ENCODE measurements at places on chromosomes 5 and 9.

DNA sequence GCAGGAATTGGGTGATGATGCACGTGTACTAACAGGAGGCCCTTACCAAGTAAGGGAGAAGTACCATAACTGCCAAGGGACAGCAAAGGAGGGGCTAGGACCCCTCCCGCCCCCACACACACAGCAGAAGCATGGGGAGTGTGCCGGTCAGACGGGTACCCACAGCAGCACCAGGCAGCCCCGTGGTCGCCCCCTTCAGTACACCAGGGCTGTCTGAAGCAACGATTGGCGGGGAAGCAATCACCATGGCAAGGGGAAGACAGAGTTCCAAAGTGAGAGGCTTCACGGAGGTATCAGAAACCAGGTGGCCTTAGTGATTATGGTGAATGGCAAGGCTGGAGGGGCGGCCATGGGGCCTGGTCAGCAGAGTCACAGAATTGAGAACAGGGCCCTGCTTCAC lies 72.2 kb downstream of the CAMSAP1 start:
- no peak for DNase-seq

GRCh38 chr9:16825331-16825725 lies 45.1 kb downstream of the BNC2 start:
- no peak for DNase-seq

DNA sequence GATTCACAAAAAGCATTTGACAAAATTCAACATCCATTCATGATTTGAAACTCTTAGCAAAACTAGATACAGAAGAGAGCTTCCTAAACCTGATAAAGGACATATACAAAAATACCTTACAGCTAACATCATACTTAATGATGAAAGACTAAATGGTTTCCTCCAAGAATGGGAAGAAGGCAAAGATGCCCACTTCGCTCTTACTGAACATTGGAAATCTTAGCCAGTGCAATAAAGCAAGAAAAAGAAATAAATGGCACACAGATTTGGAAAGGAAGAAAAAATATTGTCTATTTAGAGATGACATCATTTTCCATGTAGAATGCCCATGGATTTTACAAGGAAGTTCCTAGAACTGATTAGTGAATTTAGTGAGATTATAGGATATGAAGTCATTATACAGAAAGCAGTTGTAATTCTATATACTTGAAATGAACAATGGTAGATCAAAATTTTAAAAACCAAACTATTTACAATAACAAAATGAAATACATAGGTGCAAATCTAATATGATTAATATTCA lies 64.4 kb downstream of the NAA35 start:
- DNase-seq = no peak

DNA sequence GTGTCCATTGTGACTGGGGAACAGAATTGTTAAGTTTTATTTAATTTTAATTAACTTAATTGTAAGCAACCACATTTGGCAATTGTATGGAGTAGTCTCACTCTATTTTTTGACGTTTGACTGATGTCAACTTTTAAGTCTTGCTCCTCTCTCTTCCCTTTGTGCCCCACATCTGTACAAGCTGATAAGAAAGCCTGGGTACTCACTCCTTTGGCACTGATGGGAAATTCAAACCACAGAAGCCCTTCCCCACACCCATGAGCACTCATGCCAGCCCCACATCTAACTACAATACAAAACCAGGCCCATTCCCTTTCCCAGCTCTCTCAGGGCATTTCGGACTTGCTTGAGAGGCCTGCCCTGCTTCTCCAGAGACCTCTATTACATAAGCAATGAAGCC lies 451.5 kb upstream of the KIF2A start:
- no peak for DNase-seq

- DNase-seq = no peak
Observed at GRCh38 chr5:168833936-168834335, 254.8 kb upstream of the PANK3 start.

DNA sequence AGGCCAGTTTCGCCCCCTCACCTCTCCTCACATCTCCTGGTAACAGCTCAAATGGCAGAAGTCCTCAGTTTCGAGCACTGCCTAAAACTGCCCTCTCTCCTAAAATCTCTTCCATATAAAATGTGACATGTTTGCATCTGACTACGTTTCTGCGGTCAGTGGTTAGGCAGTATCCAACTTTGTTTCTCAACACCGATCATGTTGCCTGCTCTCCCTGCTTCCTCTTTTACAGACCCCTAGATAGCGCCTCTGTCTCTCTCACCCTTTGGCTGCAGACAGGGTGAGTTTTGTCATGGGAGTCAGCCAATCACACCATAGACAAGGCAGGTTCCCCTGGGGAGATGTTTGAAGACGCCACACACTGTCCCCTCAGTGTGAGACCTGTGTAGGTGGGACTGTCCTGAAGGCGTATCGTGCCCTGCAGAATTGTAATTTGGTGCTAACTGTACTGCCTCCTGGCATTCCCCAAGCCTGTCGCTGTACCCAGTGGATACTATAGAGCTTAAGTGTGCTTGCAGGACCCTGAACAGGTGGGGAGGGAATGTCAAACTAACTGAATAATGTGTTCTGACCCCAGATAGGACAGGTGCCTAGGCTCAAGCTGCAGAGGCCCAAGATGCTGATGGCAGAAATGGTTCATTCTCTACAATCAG lies 1.1 kb downstream of the HEXB start:
- no peak for DNase-seq

DNA sequence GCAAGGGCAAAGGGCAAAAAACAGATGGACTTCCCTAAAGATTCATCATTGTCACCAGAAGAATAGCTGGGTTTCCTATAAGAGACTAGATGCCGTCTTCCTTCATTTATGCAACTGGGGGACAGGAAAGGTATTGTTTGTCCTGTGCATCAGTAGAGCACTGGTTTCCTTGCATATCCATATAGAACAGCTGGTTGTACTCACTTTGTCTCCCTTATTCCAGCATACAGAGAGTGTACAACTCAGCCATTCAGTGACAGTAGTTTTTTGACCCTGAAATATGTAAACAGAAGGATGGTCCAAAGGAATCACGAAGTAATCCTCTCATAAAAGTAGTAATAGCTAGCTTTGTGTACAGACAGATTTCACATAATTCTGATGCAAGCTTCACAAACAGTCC lies 22.5 kb upstream of the MAST4 start:
- no peak for DNase-seq

GRCh38 chr5:56026863-56027300 lies 32.1 kb upstream of the IL6ST start:
- DNase-seq = no peak

DNA sequence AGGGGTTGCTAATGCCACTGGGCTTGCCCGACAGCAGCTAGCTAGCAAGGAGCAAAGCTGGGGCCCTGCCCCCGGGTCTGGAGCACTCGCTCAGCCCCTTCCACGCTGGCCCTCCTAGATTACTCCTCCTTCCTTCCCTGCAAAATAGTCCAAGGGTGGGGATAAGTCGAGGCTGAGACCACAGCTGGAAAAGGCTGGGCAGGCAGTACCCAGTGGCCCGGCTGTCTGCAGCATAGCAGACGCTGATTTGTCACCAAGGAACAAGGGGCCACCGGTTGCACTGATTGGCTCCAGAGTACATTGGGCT lies 73.9 kb downstream of the ADAMTS2 start:
- no peak for DNase-seq

DNA sequence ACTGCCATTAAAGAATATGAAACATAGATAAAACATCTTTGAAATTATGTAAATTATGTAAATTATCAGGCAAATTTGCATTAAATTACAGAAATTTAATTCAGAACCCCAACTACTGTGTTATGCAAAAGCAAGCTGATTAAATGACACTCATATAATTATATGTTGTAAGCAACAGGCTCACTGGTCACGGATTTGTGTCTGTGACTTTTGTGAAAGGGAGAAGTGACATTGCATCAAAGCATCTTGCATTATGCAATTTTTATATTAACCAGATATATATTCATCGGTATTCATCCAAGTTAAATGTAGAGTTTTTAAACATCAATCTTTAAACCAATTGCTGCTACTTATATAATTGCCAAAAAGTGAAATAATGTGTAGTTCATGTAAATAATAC lies 13.0 kb upstream of the GLIPR2 start:
- no peak for DNase-seq

- DNase-seq = no peak
Observed at GRCh38 chr5:171139227-171139626, 169.8 kb upstream of the TLX3 start.

DNA sequence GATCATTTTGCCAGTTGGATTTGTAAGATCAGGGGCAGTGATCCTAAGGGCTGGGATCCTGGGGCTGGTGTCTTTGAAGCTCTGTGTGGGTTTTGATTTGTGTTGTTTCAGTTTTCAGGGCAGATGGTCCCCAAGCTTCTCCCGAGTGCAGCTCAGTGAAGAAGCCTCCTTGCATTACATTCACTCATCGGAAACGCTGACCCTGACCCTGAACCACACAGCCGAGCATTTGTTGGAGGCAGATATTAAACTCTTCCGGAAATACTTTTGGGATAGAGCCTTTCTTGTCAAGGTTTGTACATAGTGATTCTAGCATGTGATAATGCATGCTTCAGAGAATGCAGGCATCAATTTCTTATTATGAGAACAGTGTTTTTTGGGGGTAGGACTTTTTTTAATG lies 150.4 kb downstream of the ARHGEF28 start:
- no peak for DNase-seq

- no peak for DNase-seq
Observed at GRCh38 chr9:70589571-70590314, 175.3 kb upstream of the KLF9 start.

GRCh38 chr5:122101636-122102285 lies 23.7 kb upstream of the LOX start:
- peak; percentile 14 for DNase-seq

GRCh38 chr9:129505270-129505902 lies 115.5 kb downstream of the C9orf50 start:
- DNase-seq = no peak

GRCh38 chr9:573691-574410 lies 267.6 kb upstream of the DMRT1 start:
- DNase-seq = no peak

DNA sequence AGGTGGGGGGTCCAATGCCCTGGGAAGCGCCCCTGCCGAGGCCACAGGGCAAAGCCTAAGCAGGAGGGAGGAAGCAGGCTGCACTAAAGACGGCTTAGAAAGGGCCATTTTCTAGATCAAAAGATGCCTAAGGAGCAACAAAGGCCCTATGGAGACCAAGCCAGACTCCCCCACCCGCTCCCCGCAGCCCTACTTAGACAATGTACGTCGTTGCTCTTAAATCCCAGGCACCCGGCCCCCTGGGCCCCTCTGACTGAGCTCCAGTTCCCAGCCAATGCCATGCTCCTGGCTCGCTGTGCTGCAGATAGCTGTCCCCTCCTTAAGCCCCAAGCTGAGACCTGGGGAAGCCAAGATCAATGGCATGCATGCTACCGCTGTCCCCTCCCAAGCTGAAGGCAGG lies 10.3 kb downstream of the IPPK start:
- no peak for DNase-seq

GRCh38 chr5:102996011-102996575 lies 123.8 kb downstream of the GIN1 start:
- no peak for DNase-seq

- no peak for DNase-seq
Observed at GRCh38 chr9:132776268-132776667, 101.8 kb downstream of the AK8 start.

- no peak for DNase-seq
Observed at GRCh38 chr9:69047371-69047770, 11.8 kb downstream of the FXN start.

DNA sequence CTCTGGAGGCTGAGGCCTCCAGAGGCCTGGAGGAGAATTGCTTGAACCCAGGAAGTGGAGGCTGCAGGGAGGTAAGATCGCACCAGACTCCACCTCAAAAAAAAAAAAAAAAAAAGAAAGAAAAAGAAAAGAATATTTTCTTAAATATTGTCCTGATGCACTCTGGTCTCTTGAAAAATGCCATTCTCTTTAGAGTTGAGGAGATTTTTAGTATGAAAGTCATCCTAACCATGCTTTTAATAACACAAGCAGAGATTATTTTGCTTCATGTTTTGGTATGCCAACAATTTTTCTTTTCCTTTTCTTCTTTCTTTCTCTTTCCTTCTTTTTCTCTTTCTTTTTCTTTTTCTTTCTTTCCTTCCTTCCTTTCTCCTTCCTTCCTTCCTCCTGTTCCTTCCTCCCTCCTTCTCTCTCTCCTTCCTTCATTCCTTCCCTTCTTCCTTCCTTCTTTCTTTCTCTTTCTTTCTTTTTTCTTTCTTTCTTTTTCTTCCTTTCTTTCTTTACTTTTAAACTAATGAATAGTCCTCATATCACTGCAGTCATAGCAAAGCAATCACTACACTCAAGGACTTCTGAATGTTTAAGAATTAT lies 116.9 kb upstream of the CCNH start:
- no peak for DNase-seq

- no peak for DNase-seq
Observed at GRCh38 chr5:4275232-4275631, 679.6 kb downstream of the IRX1 start.

DNA sequence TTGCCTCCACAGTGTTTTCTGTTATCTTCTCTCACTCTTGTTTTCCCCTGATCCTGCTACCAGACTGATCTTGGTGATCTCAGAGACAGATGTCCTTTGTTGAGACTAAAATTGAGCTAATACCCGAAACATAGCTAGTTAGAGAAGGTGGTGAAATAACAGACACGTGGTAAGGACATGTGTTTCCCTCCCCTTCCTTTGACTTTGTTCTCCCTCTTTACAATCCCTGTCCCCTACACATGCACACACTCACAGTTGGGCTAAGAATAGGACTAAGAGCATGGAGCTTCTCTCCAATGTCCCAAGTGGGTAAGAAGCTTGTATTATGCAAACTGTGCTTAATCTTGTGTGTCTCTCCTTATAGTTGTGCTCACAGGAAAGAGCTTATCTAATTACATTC lies 1603.0 kb upstream of the C9orf72 start:
- no peak for DNase-seq

GRCh38 chr5:139495638-139496435 lies 13.3 kb upstream of the STING1 start:
- DNase-seq = no peak

GRCh38 chr5:956941-957747 lies 51.5 kb upstream of the NKD2 start:
- no peak for DNase-seq

- no peak for DNase-seq
Observed at GRCh38 chr5:67306965-67307607, 110.5 kb upstream of the CD180 start.

GRCh38 chr5:35466746-35467145 lies 150.9 kb upstream of the SPEF2 start:
- DNase-seq = no peak

DNA sequence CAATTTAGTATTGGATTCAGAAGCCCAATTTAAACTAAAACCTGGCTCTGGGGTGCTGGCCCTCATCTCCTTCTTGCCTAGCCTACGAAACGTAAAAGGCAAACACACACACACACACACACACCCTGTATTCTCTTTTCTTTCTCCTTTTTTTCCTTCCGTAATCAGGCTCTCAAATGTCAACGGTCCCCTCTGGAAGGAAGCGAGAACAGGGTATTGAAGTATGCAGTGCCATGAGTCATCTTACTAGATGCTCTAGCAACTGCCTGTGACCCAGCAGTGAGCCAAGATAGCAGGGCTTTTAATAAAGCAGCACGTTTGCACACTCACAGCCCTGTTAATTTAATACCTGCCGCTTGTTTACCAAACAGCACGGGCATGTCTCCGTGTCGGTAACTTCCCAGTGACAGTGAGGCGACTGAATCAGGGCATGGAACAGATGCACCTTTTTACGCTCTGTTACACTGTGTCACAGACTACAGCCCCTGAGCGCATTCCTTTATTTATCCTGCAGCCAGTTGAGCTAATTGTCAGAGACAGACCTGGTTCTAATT lies 243.8 kb downstream of the BNC2 start:
- DNase-seq = no peak

- DNase-seq = no peak
Observed at GRCh38 chr9:19057033-19057432, 7.8 kb downstream of the RRAGA start.

- no peak for DNase-seq
Observed at GRCh38 chr5:38799556-38800377, 46.0 kb upstream of the OSMR start.

Data from NCI-H1105 (cell line).